ENCODE measurements at places on chromosomes 4 and X. TPM values are rescaled to one million over a fixed set of nuclear protein-coding genes. Genes with fewer than 3 reads are reported as not detected.

The SGMS2 gene
- polyA plus RNA-seq: 15.7 TPM

The ZXDA gene
- polyA plus RNA-seq: 1.2 TPM

The PRSS12 gene
- 0.43 TPM for polyA plus RNA-seq

The GC gene
- polyA plus RNA-seq: not detected

The HS3ST1 gene
- polyA plus RNA-seq: 1.7 TPM

The NPNT gene
- polyA plus RNA-seq: 12.7 TPM

The SPANXN5 gene
- polyA plus RNA-seq: not detected

The CT47A7 gene
- not detected for polyA plus RNA-seq

The MXRA5 gene
- polyA plus RNA-seq: 2.3 TPM

The IQCM gene
- polyA plus RNA-seq: not detected

The XK gene
- polyA plus RNA-seq: 0.22 TPM

The CCKAR gene
- polyA plus RNA-seq: 1.0 TPM

The SSX4B gene
- not detected for polyA plus RNA-seq

The FAM184B gene
- 0.02 TPM for polyA plus RNA-seq

The CXorf49 gene
- polyA plus RNA-seq: 0.40 TPM

The NCAPG gene
- 0.67 TPM for polyA plus RNA-seq

The ALAS2 gene
- polyA plus RNA-seq: 0.12 TPM

All from adipose tissue (tissue), 3 donors.